ENCODE measurements at places on chromosomes 3 and 15.

DNA sequence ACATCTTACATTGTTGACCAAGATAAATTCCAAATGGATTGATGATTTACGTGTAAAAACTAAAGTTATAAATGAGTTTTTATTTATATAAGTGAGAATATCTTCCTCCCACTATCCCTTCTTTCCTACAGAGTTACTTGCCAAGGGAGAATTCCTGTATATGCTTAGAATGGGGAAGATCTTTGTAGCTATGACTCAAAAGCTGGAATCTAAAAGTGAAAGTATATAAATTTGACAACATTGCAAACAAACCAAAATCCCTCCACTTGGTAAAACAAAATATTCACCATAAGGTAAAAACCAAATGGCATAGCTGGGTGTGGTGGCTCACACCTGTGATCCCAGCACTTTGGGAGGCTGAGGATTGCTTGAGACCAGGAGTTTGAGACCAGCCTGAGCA is 52.7 kb upstream of the GCNT3 start:
- DNase-seq, result no peak

DNA sequence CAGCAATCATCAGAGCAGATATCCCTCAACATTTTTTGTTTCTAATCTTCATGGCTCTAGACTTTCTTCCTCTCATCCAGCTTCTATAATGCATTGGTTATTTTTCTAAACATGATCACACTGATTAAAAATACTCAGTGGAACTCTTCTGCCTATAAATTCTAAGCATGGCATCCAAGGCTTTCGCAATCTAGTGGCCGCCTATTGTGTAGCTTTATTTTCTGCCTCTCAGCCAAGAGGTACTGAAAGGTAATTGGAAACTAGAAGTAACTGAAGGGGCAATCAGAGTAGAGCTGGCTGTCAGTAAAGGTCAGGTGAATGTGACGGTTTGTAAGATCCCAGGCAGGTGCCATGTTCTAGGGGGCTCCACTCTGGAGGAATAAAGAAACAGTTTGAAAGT is 33.4 kb downstream of the OXSM start:
- no peak for DNase-seq

- DNase-seq, result no peak
Observed at GRCh38 chr15:92019706-92020105, 166.2 kb downstream of the SLCO3A1 start.

- no peak for DNase-seq
Observed at GRCh38 chr15:60656041-60656440, 177.1 kb upstream of the ICE2 start.

- no peak for DNase-seq
Observed at GRCh38 chr3:135216659-135217058, 421.6 kb downstream of the EPHB1 start.

- no peak for DNase-seq
Observed at GRCh38 chr15:76185716-76186115, 125.6 kb downstream of the ETFA start.

DNA sequence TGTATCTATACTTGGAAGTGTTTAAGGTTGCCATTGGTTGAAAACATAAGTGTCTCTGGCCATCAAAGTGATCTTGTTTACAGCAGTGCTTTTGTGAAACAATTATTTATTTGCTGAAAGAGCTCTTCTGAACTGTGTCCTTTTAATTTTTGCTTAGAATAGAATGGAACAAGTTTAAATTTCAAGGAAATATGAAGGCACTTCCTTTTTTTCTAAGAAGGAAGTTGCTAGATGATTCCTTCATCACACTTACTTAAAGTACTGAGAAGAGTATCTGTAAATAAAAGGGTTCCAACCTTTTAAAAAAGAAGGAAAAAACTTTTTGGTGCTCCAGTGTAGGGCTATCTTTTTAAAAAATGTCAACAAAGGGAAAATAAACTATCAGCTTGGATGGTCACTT is 19.7 kb downstream of the B3GNT5 start:
- DNase-seq, result no peak

- DNase-seq, result no peak
Observed at GRCh38 chr3:69085833-69086722, 1.3 kb downstream of the ARL6IP5 start.

DNA sequence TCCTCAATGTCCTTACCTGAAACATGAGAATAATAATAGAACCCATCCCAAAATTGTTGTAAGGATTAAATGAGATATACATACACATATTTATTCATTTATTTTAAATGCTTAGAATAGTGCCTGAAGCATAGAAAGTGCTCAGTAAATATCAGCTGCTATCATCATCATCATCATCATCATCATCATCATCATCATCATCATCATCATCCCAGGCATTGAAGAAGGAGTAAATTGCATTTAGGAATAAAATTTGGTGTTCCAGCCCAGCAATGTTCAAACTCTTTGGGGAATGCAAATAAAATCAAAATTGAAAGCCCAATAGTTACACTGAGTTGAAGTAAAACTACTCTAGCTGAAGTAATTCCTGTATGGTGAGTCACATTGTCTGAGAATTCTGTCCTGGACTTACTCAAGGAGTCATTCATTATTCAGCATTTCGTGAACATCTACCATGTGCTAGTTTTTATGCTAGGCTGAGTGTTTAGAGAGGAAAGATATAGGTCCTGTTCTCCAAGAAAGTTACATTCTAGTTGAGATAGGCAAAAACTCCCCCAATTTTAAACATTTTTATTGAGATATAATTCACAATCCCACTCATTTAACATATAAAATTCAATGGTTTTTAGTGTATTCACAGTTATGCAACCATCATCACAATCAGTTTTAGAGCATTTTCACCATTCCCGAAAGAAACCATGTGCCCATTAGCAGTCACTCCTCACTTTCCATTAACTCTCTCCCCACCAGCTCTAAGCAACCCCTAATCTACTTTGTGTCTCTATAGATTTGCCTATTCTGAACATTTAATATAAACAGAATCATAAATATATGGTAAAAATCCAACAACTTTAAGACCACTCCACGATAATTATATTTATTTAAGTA is 107.2 kb downstream of the FRMD5 start:
- no peak for DNase-seq

DNA sequence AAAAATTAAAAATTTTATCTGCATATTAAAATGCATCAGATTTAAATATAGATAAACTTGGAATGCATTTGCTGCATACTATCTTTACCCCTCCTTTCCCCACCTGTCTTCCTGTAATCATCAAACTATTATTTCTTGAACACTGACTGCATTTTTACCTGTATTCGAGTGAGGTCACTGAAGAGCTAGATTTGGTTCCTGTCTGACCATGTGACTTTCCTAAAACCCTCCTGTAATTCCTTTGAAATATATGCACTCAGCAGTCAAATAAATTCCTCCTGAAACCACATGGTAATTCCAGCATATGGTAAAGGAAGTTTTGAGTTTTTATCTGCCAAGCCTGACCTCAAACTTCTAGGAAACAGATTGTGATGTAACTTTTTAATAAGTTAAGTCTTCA is 445.6 kb upstream of the FRG2C start:
- DNase-seq, result no peak

- no peak for DNase-seq
Observed at GRCh38 chr3:28316226-28316625, 32.3 kb upstream of the ZCWPW2 start.

GRCh38 chr3:76245073-76245472 is 459.7 kb upstream of the ZNF717 start:
- DNase-seq, result no peak

DNA sequence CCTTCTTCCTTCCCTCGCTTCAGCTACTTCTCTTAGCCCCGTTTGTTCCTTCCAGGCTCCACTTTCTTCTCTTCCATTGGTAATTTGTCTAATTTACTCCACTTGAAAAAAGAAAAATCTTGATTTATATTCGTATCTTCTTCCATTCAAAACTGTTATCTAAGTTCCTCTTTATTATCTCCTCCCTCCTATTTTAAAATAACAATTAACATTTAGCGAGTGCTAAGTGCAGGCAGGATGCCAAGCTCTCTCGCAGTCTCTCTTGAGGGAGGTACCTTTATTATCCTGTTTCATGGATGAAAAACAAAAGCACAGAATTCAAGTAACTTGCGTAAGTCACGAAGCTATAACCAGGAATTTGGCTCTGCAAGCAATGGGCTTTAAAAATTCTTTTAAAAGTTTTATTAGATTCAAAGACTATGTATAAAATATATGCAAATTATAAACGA is 418.9 kb upstream of the NAALADL2 start:
- no peak for DNase-seq

GRCh38 chr3:112786002-112786590 is 60.6 kb downstream of the CD200R1L start:
- no peak for DNase-seq

GRCh38 chr3:18766974-18767373 is 341.8 kb upstream of the SATB1 start:
- DNase-seq, result no peak

GRCh38 chr3:58357402-58357801 is 24.7 kb downstream of the PXK start:
- no peak for DNase-seq

GRCh38 chr15:93020976-93021772 is 67.8 kb downstream of the RGMA start:
- no peak for DNase-seq

DNA sequence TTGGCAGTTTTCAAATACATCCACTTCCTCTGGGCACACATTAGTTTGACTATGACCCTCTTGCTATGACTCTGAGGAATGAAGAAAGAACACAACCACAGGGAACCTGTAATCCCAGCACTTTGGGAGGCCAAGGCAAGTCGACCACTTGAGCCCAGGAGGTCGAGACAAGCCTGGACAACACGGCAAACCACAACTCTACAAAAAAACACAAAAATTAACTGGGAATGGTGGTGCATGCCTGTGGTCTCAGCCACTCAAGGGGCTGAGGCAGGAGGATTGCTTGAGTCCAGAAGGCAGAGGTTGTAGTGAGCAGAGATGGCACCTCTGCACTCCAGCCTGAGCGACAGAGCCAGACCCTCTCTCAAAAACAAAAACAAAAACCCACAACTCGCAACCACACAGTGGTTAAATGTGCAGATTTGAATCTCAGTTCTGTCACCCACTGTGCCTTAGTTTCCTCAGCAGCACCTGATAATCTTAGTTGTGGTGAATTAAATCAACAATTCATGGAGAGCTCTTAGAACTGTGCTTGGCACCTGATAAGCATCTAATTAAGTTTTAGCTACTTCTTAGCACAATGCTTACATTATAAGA is 65.7 kb downstream of the MYLK start:
- DNase-seq, result no peak

DNA sequence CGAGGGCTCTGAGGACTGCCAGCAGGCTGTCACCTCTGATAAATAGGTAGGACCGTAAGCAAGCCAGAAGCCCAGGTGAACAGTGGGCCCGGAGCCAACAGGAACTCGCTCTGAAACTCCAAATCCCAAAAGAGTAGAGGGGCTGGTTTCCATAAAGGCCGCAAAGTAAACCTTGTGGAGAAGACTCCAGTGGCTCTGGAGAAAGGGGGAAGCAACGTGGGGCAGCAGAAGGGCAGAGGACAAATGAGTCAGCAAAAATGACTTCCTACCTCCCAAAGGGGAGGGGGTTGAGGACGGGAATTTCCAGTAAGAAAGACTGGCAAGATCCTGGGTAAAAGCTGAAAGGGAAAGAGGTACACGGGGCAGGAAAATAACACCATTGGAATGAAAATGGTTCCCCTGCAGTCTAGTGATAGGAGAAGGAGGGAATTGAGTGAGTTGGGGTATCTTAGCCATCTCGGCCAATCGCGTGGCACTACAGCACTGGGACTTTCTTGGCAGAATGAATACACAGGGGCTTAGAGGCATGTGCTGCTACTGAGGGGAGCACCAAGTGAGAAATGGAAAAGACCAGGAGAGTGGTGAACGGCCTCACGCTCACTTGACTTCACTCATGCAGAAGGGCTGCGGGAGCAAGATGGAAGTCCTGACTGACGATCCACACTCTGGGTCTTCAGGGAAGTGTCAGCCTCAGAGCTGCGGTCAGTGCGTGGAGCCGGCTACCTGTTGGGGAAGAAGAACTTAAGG is 33.2 kb downstream of the BMF start:
- no peak for DNase-seq

DNA sequence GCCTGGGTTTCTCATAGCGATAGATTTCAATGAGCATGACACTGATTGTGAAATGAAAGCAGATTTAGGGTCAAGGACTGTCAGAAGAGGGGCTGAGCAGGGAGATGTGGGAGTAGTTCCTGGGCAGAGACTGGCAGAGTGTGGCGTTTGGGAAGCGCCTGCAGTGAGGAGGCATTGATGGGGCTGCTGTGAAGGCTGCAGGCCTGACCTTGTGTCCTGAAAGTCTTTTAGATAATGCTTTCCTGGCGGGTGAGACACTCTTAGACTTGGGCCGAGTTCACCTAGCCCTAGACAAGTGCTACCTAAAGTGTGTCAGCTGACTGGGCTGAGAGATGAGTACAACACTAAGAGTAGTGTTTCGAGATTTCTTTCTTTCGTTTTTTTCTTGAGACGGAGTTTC is 20.7 kb downstream of the USP13 start:
- no peak for DNase-seq

- no peak for DNase-seq
Observed at GRCh38 chr15:69359722-69360121, 54.4 kb upstream of the KIF23 start.

All from stimulated activated CD8-positive, alpha-beta memory T cell treated with anti-CD3 and anti-CD28 coated beads, Interleukin-15, amount 100 ng/mL, for 24 hours (primary cell).